ENCODE measurements at places on chromosomes 2 and 18.

- no peak for DNase-seq
These were observed 1267.6 kb upstream of the PIK3C3 start for GRCh38 chr18:40687399-40687798.

GRCh38 chr2:200596774-200597570 is 11.2 kb downstream of the AOX1 start:
- no peak for DNase-seq

- DNase-seq: no peak
These were observed 228.6 kb downstream of the CLIP4 start for GRCh38 chr2:29343830-29344229.

DNA sequence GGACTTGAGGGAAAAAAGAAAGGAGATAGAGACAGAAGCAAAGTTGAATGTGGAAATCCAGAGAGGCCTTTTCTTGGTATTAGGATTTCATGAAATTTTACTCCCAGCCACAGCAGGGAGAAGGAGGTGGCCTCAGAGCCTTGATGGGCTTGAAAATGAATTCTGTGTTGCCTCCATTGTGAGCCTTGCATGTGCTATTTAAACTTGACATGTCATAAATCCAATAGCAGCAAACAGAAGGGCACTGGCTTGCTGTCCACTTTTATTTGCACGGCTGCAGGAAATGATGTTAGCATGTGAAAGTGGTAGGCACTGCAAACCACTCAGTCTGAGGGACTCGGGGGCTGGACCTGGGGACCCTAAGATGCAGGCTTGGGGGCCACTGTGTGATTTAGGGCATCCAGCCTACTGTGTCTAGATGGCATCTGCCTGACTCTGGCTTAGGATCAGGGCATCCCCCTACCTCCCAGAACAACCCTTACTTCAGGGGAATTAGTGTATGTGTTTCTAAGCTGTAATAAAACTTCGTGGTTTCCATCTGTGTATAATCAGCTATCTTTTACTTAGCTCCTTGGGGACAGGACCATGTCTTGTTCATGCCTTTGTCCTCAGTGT is 139.1 kb upstream of the SKOR2 start:
- no peak for DNase-seq

- no peak for DNase-seq
These were observed 64.6 kb upstream of the CNGA3 start for GRCh38 chr2:98281607-98282006.

DNA sequence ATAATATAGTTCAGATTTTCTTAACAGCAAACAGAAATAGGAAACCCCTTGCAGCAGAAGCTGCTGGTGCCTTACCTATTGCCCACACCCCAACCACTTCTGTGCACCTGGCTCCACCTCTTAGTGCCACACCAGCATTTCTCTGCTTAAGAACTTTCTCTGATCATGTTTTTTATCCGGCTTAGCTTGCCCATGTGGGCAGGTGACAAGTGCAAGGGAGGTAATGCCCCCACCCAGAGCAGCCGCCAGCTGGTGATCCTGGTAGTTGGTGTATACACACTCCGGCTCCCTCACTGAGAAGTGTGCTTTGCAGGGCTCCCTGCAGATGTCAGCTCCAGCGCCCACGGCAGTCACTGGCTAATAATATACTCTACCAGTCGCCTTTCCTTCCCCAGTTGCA is 126.3 kb downstream of the ALPK2 start:
- DNase-seq: no peak

- DNase-seq: no peak
These were observed 46.3 kb downstream of the ZNF519 start for GRCh38 chr18:14085770-14086457.

GRCh38 chr2:138994502-138994901 is 214.3 kb upstream of the NXPH2 start:
- DNase-seq: no peak

DNA sequence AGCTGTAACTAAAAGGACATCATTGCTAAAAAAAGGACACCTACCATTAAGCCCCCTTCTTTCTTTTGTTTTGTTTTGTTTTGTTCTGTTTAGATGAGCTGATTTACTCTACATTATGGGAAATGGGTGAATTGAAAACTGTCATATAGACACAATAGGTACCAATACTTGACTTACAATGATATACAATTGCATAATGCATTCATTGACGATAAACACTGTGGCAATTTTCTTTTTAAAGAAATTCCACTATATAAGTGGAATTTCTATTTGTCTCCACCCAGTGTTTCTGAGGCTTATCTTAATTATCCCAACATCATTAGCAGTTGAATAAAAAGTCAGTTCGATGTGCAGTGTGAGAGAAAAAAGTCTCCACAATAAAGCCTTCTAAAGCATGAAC is 282.1 kb downstream of the BCL2 start:
- DNase-seq: no peak

DNA sequence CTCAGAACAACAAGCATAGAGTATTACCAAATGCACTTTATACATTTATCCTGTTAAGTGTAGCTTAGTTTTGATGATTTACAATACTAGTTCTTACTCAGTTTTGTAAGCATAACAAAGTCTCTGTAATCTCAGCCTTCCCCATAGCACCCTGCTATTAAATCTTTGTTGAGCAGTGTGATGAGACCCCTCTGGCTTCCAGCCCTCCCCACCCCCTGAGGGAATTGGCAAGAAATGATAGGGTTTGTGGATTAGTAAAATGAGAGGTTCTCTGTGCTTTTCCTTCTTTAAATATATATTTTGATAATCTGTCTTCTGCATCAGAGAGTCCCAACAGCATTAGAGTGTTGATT is 37.2 kb downstream of the ZNF521 start:
- DNase-seq: no peak

DNA sequence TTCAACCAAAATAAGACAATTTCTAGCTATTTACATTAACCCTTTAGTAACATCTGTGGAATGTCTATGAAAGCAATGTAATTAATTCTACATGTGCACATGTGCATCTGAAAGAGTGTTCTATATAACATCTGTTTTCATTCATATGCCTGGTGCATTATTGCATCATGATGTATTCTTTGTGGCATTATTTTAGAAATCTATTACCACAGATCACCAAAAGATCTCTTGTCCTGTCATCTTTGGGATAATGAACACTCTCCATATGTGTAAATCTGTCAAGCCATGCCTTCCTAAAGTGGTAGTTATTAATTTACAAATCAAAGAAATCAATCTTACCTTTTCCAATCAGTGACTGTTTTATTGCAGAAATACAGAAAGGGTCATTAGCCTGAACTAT is 86.9 kb downstream of the TRIB2 start:
- DNase-seq: no peak

DNA sequence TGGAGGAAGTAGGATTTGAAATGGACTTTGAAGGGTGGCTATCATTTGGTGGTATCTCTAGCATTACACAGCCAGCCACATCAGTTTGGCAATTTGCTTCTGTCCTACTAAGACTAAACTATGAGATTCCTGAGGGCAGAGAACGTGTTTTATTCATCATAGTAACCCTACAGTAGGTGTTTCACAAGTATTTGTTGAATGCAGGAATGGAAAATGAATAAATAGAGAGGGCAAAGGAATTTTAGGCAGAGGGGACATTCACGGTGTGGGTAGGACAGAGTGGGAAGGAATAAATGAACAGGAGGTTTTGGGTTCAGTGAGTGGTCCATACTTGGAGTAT is 15.7 kb upstream of the GPR39 start:
- no peak for DNase-seq

- no peak for DNase-seq
These were observed 799 bp upstream of the KIF1A start for GRCh38 chr2:240820607-240821428.

DNA sequence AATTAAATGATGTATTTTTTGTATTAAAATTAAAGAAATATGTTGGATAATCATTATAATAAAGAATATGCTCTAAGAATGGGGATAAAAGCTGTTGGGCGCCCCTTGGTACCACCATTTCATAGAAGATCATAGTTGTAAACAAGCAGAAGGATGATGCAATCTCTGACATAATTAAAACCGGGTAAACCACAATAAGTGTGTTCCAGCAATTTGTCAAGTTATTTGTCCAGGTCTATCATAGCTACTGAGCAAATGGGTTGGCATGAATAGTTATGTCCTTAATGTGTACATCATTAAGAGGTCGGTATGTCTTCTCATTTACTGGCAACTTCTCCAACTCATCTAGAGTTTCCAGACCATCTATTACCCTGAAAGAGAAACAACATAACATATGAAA is 6.7 kb upstream of the CLK1 start:
- DNase-seq: no peak

DNA sequence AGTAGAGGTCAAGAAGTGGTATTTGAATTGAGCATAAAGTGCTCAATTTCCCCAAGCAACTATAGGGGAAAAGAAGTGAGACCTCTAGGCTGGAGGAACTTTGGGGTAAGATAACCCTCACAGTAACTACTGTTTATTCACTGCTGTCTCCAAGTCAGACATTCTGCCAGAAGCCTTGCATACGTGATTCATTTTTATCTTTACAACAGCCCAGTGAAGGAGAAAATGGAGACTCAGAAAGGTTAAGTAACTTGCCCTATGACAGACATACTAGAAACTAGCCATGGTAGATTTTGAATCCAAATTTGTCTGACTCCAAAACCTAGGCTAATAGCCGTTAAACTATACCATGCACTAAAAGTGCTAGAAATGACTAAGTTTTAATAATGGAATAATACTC is 28.4 kb downstream of the DNAJC10 start:
- no peak for DNase-seq

DNA sequence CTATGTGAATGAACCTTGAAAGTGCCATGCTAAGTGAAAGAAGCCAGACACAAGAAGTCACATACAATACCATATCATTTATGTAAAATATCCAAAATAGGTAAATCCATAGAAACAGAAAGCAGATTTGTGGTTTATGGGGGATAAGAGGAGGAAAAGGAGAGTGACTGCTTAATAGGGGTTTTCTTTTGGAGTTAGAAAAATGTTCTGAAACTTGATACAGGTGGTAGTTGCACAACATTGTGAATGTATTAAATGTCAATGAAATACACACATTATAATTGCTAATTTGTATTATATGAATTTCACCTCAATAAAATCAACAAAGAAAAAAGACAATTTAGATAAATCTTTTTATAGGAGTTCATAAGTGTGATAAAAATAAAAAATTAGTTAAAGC is 37.1 kb downstream of the MEMO1 start:
- DNase-seq: no peak

DNA sequence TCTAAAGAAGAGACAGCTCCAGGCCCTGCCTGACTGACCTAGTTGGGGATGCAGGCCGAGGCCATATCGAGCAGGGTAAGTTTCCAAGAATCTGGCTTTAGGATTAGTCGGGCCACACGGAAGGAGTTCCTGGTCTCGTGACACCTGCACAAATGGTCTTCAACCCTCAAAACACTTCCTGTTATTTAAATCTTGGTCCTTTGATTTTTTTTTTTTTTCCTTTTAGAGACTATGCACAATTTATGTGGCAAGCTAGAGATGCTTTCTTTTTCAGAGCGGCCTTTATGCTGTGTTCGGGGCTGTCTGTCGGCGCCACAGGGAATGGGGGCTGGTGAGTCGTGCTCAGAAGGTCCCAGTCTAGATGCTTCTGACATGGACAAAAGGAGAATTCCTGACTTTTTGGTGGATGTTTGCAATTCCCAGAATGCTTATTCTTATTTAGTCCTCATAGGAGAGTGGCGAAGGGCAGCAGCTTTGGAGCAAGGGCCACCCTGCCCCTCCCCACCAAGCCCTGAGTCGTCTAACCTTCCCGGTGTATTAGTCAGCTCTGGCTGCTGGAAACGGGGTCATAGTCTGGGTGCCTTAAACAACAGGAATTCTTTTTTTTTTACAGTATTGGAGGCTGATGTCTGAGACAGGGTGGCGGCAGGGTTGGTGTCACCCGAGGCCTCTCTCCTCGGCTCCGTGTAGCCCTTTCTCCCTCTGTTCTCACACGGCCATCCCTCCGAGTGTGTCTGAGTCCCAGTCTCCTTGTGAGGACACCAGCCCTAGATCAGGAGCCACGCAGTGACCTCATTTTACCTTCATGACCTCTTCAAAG is 27.4 kb downstream of the HPCAL1 start:
- DNase-seq: peak; percentile 52

DNA sequence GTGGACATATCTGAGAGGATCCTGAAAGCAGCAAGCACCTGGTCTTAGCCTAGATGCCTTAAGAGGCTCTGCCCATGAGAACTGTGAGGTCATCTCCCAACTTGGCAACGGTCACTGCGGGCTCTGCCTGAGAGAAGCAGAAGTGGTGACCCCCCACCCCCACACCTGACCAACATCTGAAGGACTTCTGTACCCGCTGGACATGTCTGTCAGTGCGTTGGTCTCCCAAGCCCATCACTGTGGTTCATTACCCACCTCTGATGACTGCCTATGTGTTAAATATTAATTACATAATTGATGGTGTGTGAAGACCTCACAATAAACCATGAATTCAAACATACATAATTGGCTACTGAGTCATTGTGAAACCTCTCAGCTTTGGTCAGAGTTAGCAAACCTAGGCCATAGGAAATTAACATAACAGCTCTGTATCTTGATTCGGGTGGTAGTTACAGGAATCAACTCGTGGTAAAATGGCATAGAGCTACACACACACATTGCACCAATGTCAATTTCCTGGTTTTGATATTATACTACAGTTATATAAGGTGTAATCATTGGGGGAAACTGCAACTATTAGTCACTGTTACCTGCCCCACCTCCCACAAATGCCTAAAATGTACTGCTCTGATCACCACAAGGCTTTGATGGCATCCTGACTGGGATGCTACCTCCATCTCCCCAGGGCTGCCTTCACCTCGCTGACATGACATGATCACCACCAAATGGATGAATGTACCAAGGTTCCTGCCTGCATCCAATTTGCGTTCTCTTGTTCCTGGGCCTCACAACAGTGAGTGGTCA is 4.3 kb upstream of the GALNT1 start:
- DNase-seq: no peak

DNA sequence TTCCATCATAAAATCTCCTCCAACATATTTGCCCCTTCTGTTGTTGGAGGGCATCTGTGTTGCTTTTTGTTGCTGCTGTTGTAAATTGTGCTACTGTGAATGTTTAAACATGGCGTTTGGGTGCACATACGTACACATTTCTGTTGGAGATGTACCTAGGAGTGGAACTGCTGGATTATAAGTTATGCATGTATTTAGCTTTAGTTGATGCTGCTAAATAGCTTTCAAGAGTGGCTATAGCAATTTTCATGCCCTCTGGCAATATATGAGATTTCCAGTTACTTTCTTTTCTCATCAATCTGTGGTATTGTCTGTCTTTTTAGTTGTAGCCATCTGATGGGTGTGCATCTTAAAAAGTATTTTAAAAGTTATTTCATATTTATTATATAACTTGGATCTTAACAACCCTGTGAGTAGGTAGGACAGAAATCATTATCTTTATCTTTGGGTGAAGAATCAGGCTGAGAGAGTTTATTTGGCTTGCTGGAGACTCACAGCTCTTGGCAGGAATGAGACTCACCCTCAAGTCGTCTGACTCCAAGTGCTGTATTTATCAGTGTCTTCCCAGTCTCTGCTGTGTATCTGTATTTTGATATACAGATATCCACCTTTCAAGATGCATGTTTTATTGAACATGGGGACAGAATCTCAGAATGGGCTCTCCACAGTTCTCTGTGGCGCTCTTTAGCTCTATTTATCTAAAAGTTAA is 16.9 kb downstream of the ZNF236 start:
- DNase-seq: no peak

- no peak for DNase-seq
These were observed 138.5 kb downstream of the TMEM200C start for GRCh38 chr18:5756823-5757222.

GRCh38 chr2:42072349-42073118 is 24.7 kb downstream of the PKDCC start:
- no peak for DNase-seq

Data from CD4-positive, alpha-beta T cell treated with Interleukin-6 at 100 ng/mL for 8 hours (primary cell).